GM23338 (cell line): ENCODE measurements at places on chromosomes 4 and X. TPM values are rescaled to one million over a fixed set of nuclear protein-coding genes. Genes with fewer than 3 reads are reported as not detected.

GRCh38 chr4:151219948-151220347 is 57.0 kb upstream of the PRSS48 start:
- DNase-seq, result no peak

Gene CORIN
- not detected in 2 replicates for total RNA-seq

Gene C1QTNF7
- not detected in 2 replicates for total RNA-seq

Gene OSTC
- 142 and 207 TPM in 2 replicates for total RNA-seq

DNA sequence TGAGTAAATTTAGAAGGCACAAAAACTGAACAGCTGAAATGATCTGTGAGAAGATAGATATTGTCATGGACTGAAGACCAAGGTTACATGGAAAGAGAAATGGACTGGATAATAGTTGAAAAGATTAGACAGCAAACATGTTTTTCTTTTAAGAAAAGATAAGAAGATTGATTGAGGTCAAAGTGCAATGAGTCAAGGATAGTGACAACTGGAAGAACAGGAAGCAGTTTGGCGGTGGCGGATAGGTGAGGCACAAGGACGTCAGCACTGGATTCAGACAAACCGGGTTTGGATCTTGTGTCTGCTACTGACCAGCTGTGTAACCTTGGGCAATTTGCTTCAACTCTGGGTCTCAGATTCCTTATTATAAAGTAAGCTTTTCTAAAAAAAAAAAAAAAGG is 2.0 kb upstream of the HPGD start:
- no peak for DNase-seq

DNA sequence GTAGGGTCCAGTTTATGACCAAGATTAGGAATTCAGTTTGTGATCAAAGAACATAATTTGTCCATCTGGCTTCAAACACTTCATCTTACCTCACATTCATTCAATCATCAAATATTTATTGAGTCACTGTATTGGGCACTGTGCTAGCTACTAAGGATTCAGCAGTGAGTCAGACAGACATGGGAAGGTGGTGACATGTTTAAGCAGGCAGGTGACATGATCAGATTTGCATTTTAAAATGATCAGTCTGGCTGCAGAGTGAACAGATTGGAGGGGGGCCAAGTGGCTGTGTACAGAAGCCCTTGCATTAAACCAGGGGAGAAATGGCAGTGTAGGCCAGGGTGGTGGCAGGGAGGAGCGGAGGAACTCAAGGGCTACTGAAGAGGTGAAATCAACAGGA is 25.1 kb upstream of the APLN start:
- no peak for DNase-seq
